ENCODE measurements at places on chromosomes 16 and 17.

- no peak for DNase-seq
These were observed 84.4 kb upstream of the XYLT1 start for GRCh38 chr16:17555176-17555575.

- no peak for DNase-seq
These were observed 23.0 kb downstream of the KATNB1 start for GRCh38 chr16:57758331-57759117.

DNA sequence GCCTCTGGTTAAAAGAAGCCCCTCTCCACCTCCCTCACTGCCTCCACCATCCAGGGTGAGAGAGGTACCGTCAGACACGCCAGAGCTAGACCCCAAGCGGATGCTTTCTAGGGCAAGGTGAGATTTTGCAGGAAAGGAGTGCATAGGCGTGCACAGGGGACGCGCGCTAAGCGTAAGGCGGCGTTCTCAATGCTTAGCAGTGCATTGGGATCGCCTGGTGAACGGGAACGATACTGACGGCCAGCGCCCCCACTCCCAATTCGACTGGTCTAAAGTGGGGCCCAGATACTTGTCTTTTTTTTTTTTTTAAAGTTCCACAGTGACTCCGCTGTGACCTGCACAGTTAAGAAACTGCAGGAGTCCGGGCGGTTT lies 57.9 kb upstream of the CREBBP start:
- DNase-seq = no peak

DNA sequence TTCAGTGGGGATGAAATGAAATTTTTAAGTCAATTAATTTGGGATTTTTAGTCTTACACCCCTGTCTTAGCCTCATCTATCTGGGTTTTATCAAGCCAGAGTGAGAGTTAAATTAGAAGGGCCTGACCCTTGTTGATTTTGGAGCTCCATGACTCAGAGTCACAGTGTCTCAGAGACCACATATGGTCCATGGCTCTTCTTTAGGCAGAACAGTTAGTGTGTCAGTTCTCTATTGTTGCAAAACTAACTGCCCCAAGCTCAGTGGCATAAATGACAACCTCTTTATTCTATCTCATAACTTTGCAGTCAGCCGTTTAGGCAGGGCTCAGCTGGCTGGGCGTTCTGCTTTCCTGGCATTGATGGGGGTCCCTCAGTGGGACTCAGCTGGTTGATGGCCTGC lies 44.7 kb downstream of the IRF8 start:
- DNase-seq = no peak

GRCh38 chr17:1029196-1029921 lies 32.4 kb downstream of the TIMM22 start:
- no peak for DNase-seq

- no peak for DNase-seq
These were observed 621.0 kb downstream of the WWOX start for GRCh38 chr16:78720416-78720815.

DNA sequence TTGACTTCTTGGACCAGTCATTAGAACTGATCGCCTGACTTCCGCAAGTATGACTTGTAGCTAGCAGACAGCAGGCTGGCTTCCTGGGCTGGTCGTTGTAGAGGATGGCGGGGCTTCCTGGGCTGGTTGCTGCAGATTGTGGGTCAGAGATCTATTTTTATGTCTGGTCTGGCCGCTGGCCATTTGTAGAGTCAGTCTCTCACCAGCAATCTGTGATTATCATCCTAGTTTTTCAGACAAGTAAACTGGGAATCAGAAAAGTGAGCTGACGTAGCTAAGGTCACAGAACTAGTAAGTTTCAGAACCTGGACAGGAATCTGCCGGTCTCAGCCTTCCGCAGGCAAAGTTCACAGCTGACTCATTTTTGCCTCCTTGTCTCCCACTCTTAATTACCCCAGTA lies 19.1 kb downstream of the GPR142 start:
- DNase-seq = no peak

GRCh38 chr16:62863139-62863538 lies 826.9 kb upstream of the CDH8 start:
- peak; percentile 52 for DNase-seq

GRCh38 chr16:17497648-17498047 lies 26.9 kb upstream of the XYLT1 start:
- no peak for DNase-seq

DNA sequence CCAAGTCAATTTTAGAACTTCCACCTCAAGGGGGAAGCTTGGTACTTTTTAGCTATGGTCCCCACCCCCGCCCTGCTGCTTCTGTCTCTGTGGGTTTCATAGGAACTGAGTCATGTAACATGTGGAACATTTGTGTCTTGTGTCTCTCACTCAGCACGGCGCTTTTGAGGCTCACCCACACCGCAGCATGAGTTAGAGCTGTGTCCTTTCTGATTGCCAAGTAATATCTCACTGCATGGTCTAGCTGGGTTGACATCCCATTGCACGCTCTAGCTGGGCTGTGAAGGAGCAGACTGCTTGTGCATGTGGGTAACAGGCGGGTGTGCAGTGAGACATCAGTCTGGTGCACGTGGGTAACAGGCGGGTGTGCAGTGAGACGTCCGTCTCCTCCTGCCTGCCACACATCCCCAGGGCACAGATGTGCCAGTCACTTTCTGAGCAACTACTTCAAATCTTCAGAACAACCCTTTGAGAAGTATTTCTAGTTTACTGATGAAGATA lies 26.4 kb upstream of the SLC7A5 start:
- no peak for DNase-seq

DNA sequence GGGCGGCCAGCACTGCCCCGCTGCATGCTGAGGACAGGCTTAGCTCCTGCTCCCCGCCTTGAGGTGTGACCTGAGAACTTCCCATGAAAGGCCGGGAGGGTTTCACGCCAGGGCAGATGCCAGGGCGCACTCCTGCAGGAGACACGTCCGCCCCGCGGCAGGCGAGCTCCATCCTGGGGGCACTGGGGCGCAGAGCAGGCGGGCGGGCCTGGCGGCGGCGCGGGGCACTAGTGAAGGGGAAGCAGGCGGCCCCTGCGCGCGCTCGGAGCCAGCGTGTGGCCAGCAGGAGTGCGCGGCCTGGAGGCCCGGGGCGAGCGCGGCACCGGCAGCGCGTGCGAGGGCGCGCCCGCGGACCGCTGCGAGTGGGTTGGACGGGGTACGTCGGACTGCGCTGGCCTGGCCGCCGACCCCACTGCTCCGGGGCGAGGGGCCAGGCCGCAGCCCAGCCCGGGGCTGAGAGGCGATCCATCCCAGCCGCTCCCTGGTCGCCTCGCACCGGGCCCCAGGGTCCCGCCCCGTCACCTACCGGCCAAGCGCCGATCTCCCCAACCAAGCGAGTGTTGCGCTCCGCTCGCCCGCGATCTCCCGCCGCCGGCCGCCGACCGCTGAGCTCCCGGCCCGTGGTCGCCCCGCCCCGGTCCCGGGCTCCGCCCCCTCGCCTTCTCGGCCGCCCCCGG lies at the start of gene MAP3K14:
MAP3K14 (minus strand) TSS at position 587 of the 677 bp plus-strand sequence. CDS start 26,275 bp downstream, outside the sequence.
- DNase-seq = peak; percentile 82

DNA sequence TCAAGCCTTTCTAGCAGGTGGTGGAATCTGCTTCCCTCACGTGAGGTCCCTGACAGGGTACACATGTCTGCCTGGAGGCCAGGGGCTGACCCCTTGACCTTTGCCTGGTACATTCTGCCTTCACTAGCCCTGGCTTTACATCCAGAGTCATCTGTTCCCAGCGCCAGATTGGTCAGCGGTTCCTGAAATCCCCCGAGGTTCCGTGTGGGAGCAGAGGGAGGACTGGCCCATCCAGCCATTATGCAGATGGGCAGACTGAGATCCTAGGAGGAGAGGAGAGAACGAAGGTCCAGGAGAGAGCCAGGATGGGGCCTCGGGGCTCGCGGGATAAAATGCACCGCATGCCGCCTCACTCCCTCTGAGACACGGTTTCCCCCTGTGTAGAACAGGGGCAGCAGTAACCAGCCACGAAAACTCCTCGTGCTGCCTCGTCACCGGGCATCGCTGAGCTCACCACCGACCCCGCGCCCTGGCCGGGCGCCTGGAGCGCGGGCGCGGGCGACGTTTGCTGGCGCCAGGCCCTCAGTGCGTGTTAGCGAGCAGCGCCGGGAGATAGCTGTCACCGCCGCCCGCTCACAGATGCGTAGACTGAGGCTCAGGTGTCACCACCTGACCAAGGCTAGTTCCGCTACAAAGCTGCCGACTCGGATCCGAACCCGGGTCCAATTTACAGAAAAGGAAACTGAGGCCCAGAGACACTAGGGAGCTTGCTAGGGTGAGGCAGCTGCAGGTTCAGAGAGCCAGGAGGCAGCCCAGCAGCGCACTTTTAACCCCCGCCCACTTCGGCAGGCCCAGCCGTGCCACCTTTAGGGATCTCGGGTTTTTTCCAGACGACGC lies 811 bp upstream of the MAP2K3 start:
- DNase-seq = no peak

- no peak for DNase-seq
These were observed 289.0 kb upstream of the XYLT1 start for GRCh38 chr16:17759451-17760390.

GRCh38 chr17:72104863-72105234 lies 16.0 kb upstream of the SOX9 start:
- no peak for DNase-seq

- peak; percentile 48 for DNase-seq
These were observed 67.8 kb upstream of the AXIN2 start for GRCh38 chr17:65629234-65629690.

All from NCI-H2081 (cell line).